ENCODE measurements at places on chromosomes 3 and 15. TPM values are rescaled to one million over a fixed set of nuclear protein-coding genes. Genes with fewer than 3 reads are reported as not detected.

DNA sequence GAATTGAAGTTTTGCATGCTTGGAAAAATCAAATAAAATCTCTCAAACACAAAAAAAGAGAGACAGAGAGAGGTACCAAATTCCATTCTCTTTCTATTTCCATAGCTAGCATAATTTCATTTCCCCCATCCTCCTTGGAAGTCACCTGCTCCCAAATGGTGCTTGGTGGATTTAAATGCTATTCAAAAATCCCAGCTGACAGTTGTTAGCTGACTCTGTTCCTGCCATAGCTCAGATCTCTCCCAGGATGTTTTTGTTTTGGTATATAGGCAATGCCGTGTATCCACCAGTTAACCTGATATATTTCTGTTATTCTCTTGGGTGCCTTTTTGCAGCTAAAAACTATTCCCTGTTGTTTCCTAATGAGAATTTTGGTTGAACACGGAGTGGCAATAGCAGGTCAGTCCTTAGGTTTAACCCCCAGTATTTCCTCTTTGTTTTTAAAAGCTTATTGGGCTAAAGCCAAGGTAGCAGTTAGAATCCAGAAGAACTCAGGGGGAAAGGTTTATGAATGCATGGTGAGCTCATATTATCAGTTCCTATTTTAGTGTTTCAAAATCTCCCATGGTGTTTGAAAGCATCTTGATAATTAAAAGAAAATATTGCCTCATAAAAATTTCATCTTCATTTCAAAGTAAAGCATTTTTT lies 240.0 kb upstream of the GBE1 start:
- no peak for DNase-seq

DNA sequence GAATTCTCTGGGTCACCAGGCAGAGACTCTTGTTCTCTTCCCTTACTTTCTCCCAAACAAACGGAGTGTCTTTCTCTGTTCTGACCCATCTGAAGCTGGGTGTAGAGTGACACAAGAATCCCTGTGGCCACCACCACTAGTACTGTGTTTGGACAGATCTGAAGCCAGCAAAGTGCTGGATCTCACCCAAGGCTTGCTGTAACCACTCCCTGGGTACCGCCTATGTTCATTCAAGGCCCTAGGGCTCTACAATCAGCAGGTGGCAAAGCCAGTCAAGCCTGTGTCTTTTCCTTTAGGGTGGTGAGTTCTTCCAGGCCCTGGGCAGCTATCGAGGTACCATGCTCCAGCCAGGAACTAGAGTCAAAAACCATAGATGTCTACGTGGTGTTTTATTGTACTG lies 149.2 kb upstream of the CTNNB1 start:
- no peak for DNase-seq

DNA sequence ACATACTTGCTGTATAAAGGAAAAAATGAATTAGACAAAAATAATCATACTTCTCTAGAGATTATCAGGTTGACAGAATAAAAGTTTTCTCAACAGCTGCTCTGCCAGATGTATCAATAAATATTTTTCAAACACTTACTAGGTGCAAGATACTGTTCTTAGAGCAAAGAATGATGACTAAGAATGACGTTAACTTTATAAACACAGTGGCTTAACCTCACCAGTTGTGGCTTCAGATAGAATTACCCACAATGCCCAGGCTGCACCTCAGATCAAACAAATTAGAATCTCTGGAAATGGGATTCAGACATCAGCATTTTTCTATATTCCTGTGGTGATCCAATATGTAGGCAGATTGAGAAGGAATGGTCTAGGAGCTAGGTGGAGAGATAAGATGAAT lies 422.4 kb upstream of the ATP11B start:
- DNase-seq, result peak; percentile 78

DNA sequence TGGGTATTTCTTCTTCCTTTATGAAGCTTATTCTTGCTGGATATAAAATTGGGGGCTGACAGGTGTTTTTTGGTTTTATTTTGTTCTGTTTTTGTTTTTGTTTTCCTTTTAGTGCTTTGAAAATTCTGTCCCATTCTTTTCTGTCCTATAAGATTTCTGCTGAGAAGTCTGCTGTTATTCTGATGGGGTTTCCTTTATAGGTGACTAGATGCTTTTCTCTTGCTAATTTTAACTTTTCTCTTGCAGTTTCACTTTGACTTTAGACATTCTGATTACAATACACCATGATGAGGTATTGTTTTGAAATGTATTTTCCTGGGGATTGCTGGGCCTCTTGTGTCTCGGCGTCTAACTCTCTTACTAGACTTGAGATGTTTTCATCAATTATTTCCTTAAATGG lies 22.8 kb downstream of the TTC14 start:
- no peak for DNase-seq

DNA sequence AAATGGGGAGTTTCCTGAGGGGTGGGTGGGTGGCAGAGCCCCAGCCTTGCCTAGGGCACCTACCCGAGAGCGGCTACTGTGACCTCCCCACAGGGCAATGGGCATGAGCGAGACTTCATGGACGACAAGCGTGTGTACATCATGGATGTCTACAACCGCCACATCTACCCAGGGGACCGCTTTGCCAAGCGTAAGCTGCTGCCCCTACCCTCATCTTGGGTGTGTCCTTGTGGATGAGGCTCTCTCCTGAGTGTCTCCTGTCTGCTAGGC lies 22.6 kb downstream of the HDAC11 start:
- DNase-seq, result no peak

DNA sequence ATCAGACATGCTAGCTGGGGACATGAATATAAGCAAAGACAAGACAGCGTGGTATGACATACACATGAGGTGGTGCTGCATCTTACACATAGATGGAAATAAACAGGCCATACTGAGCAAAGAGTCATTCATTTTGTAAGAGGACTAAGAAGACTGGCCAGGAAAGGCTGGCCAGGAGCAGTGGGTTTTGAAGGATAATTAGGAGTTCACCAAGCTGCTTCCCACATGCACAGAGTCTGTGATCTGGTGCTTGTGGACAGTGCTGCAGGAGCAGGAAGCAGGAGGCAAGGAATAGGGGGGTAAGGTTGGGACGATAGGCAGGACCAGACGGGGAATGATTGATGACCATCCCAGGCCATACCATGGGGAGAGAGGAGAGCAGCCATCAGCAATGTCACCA lies 41.5 kb downstream of the ST8SIA2 start:
- DNase-seq, result no peak

- no peak for DNase-seq
Observed at GRCh38 chr3:158573714-158574113, 2.7 kb downstream of the MLF1 start.

DNA sequence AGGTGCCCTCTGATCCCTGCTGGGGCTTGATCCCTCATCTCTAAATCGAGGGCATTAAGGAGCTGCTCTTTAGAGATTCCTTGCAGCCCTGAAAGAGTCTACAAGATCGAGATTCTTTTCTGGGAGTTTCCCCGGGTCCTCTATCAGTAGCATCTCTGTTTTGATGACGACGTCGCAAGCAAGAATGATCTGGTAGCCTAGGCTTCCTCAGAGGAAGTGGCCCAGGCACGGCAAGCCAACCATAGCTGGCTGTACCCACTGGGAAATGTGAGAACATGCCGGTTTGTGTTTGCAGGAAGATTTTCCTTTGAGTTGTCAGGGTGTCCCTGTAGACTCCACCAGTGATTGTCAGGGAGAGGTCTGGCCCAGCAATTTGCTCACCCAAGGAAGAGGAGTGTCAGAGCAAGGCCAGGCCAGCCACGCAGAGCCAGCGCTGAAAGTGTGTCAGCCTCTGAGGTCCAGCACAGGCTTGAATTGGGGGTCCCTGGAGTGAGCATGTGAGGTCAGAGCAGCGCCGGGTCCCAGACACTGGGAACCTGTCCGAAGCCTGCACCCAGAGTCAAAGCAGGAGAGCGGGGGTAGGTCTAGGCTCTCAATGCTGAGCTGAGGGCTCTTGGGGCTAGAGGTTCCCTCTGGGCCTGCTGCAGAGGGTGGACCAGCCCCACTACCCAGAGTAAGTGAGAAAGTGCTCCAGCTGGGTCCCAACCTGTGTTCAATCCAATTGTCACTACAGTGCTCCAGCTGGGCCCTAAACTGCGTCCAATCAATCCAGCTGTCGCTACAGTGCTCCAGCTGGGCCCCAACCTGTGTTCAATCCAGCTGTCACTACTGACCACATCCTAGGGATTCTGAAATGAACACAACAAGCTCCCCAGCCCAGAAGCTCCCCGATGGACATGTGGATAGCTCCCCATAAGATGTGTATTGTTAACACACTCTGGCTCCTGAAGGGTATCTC lies 95.7 kb downstream of the CHDH start:
- no peak for DNase-seq

DNA sequence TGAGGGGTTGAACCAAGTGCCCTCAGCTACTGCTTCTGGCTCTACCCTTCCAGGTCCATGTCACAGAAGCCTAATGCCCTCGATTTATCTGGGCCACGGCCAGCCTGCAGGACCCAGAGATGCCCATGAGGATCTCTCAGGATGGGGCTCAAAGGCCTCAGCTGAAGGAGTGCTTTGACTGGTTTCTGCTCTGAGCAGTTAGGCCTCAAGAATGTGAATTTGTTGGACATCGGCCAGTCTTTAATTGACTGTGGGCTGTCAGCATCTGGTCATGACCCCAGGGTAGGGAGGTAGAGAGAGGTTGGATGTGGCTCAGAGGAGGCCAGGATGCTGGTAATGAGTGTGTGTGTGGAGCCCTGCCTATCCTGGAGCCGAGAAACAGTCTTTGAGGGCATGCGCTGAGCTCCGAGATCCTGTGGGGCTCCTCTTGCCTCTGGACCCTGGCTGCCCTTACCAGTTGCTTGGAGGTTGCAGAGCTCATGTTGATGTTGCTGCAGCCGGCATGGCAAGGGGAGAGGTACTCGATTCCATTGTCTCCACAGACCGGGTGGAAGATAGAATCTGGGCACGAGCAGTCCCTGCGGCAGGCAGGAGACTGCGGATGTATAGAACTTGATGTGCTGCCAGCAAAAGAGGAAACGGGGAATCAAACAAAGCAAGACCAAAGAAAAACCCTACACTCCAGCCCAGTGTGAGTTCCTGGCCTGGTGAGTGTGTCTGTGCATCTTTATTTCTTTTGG lies 49.1 kb upstream of the RAB6B start:
- DNase-seq, result peak; percentile 91

DNA sequence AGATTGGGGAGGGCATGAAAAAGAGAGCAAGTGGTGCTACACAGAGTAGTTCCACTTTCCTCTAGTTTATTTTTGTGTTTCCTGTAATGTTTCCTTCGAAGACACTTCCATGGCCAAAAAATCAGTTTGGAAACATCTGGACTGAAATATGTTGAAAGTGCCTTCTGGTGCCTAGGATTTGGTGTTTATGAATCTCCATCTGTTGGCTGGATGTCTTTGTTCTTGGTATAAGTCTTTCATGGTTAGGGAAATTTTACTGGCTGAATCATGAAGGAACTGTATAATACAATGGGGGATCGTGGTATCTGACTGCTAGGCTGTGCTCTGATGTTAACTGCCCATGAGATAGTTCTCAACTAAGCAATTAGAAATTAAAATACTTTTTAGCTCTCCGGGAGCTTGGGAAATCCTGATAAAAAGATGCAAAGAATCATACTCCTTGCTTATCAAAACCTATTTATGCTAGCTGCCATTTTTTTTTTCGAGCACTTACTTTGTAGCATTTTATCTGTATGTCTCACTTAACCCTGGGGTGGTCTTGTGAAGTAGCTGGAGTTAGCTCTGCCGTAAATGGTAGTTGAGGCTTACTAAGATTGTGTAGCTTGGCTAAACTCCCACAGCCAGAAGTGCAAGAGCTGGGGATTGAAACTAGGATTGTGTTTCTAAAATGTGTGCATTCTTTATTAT lies 21.9 kb downstream of the AKAP13 start:
- DNase-seq, result no peak

- peak; percentile 59 for DNase-seq
Observed at GRCh38 chr15:78457101-78457500, 19.1 kb downstream of the IREB2 start.

DNA sequence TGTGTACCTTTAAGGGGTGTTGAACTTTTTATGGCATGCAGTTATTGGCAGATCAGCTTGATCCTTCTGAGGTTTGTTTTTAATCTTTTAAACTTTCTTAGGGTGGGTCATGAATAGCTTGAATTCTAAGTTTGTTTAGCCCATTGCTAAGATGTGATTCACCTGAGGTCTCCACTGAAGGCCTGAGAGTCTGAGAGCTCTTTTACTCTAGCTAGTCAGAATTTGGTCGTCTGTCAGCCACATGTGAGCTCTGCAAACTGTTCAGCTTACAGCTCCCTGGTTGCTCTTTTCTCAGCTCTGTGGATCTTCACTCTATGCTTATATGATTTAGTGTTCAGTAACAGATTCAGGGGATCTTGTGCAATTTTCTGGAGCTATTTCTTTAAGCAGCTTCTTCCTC lies 161.3 kb downstream of the ABHD5 start:
- peak; percentile 80 for DNase-seq

GRCh38 chr15:83170474-83171165 lies 37.0 kb downstream of the HDGFL3 start:
- peak; percentile 7 for DNase-seq

DNA sequence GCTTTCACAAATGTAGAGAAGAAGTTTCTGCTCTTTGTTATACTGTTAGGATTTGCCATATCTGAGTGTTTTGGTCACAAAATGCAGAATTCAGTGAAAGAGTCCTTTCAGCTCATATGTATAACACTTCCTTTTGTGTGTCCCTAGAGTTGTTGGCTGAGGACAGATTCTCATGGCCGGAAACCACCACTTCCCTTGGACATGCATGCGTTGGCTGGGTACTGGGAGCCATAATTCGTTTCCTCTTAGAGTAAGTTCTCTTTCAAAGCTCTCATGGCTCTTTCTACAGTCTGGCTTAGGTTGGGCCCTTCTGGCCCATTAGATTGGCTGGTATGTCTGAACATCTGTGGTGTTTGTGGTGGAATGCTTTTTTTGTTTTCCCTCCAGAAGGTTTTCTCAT lies 298.5 kb downstream of the DIPK2A start:
- DNase-seq, result no peak

GRCh38 chr15:74345051-74345450 lies 22.4 kb downstream of the CYP11A1 start:
- DNase-seq, result no peak

GRCh38 chr3:125032100-125032643 lies 23.6 kb downstream of the HEG1 start:
- DNase-seq, result peak; percentile 93

DNA sequence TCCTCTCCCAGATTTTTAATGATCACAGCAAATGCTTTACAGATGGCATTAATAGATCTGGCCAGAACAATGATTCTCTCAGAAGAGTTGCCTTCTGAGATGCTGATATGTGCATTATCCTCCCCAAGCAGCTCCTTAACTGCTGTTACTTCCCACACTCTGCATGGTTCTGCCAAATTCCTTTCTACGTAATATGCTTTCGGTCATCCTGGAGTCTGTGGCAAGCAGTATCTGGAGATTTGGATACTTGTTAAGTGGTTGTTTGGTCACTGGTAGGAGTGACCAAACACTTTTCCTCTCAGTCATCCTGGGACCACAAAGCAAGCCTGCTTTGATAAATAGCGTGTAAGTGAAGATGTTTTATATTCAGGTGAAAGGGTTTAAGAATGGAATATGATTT lies 71.1 kb upstream of the CCNL1 start:
- no peak for DNase-seq

The CLCN2 gene
- total RNA-seq, result 3.5 TPM

The WDR82 gene
- 73.5 TPM for total RNA-seq

The DAPK2 gene
- total RNA-seq, result 0.17 TPM

The STARD9 gene
- total RNA-seq, result 2.1 TPM

The NMNAT3 gene
- 2.4 TPM for total RNA-seq

The BFSP2 gene
- not detected for total RNA-seq

The ASB14 gene
- total RNA-seq, result not detected

The GOLGA6D gene
- not detected for total RNA-seq

The CELSR3 gene
- total RNA-seq, result 2.7 TPM

The IL20RB gene
- 0.35 TPM for total RNA-seq

The SOX2 gene
- total RNA-seq, result 0.05 TPM
